ENCODE measurements at places on chromosomes 2 and 18. TPM values are rescaled to one million over a fixed set of nuclear protein-coding genes. Genes with fewer than 3 reads are reported as not detected.

GRCh38 chr18:33232318-33232626 is 208.2 kb downstream of the CCDC178 start:
- no peak for DNase-seq

DNA sequence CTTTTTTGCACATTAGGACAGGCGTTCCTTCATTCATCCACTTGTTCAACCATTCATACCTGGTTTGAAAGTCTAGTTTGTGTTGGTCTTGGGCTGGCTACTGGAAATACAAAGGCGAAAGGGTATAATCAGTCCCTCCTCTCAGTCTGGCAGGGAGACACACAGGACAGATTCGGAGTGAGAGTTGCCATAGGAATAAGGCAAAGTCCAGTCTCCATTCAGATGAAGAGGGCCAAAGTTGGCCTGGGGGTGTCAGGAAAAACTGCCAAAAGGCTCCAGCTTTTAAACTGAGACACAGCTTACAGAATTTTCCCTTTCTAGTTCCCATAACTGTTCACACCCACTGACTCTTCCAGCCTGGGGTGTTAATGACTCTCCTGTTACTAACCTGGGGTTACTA is 96.3 kb upstream of the AQP4 start:
- no peak for DNase-seq

GRCh38 chr2:20884829-20885228 is 61.9 kb upstream of the LDAH start:
- no peak for DNase-seq

AFF3 gene
- total RNA-seq: 11.0 TPM

ACTG2 gene
- total RNA-seq: 13.7 TPM

FBXO48 gene
- total RNA-seq: 1.3 TPM

All from kidney (tissue), 22 donors.